ENCODE measurements at places on chromosomes 11 and 22.

GRCh38 chr22:33639588-33640254, 280.6 kb downstream of the LARGE1 start:
- no peak overlapping the region for H3K4me3 ChIP-seq
- no peak overlapping the region for H3K27ac ChIP-seq
- H3K4me1 ChIP-seq = no peaks in the 10 kb centered on the region
- H3K27me3 ChIP-seq = no peaks in the 10 kb centered on the region
- DNase-seq = no peak

DNA sequence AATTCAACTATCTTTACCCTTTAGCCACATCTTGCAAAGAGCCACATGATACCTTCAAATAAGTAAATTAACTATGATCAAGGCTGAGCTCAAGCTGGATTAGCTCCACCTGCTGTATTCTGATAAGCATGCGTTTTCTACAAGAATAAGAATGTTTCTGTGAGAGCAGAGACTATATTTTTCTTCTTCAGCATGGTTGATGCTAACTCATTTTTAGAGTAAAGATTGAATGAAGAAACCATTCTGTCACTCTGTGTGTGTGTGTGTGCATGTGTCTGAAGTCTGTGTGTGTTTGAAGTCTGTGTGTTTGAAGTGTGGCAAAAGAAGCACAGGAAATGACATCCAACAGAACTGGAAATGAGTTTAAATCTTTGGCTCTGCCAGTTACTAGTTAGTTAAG, 12.0 kb upstream of the LAYN start:
- peaks cover 36% of the 10 kb centered on the region for H3K4me1 ChIP-seq
- no peak overlapping the region for H3K27ac ChIP-seq
- no peak for DNase-seq

- no peaks in the 10 kb centered on the region for H3K27me3 ChIP-seq
- no peak overlapping the region for H3K27ac ChIP-seq
- H3K4me1 ChIP-seq = no peaks in the 10 kb centered on the region
Observed at GRCh38 chr11:32597921-32598320, 14.3 kb downstream of the EIF3M start.

DNA sequence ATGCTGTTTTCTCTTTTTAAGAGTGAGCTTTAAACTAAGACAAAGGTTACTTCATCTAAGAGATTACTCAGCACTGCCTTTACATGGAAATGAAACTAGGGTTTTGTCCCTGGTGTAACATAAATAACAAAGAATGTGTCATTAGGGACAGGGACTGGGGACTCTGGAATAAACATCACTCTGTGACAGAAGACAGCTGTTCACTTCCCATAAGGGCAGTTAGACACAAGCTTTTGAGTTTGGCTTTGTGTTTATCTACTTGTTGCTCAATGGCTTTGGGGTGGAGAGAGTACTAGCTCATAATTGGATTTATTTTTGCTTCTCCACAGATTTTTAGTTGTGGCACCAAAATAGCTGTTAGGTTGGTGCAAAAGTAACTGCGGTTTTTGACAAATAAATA, 154.5 kb downstream of the OR4C45 start:
- H3K36me3 ChIP-seq = no peaks in the 10 kb centered on the region
- H3K27ac ChIP-seq = no peak overlapping the region
- no peak overlapping the region for H3K4me3 ChIP-seq
- DNase-seq = peak; percentile 27

DNA sequence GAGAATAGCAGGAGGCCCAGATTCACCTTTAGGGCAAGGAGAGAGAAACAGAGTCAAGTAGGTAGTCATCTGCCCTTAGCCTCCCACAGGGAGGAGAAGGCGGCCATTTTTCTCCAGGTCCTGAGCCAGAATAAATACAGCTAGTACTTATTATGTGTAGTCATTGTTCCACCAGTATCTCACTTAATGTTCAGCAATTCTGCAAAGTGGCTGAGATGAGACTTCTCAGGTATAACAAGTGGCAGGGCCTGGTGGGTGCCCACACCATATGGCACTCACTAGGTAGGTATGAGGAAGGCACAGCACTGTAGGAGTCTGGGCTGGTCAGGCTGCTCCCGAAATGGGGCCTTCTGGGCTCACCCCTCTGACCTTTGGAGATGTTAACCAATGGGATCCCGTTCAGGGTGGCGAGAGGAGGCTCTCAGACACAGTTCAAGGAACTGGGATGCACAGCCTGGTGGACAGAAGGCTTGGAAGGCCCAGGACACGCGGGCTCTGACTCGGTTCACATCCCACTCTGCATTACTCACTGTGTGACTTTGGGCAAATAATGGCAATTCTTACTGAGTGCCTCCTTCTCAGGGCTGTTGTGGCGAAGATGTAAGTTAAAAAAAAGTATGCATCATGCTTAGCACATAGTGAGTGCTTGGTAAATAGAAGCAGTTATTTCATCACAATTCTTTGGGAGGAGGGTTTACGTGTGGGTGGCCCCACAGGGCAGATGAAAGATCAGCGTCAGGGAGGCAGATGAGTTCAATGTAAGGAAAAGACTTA, 25.1 kb downstream of the RTN4RL2 start:
- no peaks in the 10 kb centered on the region for H3K36me3 ChIP-seq
- H3K27ac ChIP-seq = no peak overlapping the region
- no peak for DNase-seq

DNA sequence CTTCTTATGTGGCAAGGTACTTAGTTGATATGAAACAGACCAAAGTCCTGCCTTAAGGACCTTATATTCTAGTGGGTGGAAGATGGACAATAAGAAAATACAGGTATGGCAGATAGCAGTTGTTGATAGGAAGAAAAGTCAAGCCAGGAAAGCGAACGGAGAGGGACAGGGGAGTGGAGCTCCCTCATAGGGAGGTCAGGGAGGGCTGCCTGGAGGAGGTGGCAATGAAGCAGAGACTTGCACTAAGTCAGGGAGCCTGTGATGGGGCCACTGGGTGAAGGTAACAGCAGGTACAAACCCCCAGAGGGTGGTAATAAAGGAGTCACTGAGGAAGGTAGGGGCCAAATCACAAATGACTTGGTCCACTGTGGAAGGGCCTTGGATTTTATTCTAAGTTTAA, 65.3 kb downstream of the ABTB2 start:
- H3K36me3 ChIP-seq = no peaks in the 10 kb centered on the region
- DNase-seq = no peak
- no peak overlapping the region for H3K27ac ChIP-seq
- H3K27me3 ChIP-seq = no peaks in the 10 kb centered on the region
- H3K4me3 ChIP-seq = no peak overlapping the region

GRCh38 chr11:79100093-79100910, 340.5 kb downstream of the TENM4 start:
- H3K4me3 ChIP-seq = no peak overlapping the region
- no peaks in the 10 kb centered on the region for H3K27me3 ChIP-seq
- H3K4me1 ChIP-seq = no peaks in the 10 kb centered on the region

- no peaks in the 10 kb centered on the region for H3K27me3 ChIP-seq
- H3K27ac ChIP-seq = no peak overlapping the region
- no peak for DNase-seq
- no peak overlapping the region for H3K4me3 ChIP-seq
- H3K36me3 ChIP-seq = no peaks in the 10 kb centered on the region
Observed at GRCh38 chr11:93922830-93923229, 72.4 kb upstream of the VSTM5 start.

DNA sequence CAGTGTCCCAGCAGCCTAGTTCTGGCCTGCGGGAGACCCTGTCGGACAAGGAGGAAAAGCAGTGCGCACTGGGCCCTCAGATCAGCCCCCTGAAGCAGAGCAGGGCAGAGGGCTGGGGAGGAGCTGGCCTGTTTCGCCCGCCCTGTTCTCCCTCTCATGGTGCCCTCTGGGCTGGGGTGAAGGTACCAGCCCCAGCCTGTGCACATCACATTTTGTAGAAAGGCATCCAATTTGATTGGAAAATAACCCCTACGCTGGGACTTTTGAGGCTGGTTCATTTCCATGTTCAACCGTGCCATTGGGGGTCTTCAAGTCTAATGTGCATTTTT, 832 bp upstream of the NAP1L4 start:
- peaks cover 3% of the 10 kb centered on the region for H3K4me1 ChIP-seq
- H3K27ac ChIP-seq = no peak overlapping the region
- H3K4me3 ChIP-seq = peak overlapping the region; percentile 93

- H3K27me3 ChIP-seq = no peaks in the 10 kb centered on the region
- H3K4me1 ChIP-seq = peaks cover 7% of the 10 kb centered on the region
- no peak overlapping the region for H3K4me3 ChIP-seq
Observed at GRCh38 chr11:44955015-44955738, 4.5 kb upstream of the TP53I11 start.

DNA sequence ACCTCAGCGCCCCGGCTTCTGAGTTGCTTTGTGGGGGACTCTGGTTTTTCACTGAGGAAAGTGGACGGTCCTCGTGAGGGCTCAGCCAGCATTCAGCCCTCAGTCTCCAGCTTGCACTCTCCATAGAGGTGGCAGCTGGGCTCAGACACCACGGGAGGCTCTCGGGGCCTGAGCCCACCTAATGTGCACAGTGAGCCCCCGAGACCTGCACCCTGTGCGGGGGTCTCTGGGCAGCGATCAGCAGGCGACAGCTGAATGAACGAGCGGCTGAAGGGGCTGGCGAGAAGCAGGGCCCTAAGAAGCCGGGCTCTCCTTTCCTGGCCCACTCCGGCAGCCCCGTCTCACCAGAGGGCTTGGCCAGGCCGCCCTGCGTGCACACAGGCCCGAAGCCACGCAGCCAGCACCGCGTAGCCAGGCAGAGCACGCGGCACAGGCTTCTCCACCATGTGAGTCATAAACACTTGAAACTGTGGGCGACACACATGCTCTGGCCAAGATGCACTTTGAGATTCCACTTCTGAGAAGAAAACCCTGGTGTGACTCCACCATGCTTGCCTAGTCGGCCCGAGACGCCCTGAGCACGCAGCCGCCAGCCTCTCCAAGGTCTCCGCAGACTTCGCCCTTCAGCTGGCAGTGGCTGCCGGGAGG, 28.0 kb downstream of the TOLLIP start:
- H3K4me3 ChIP-seq = no peak overlapping the region
- H3K27me3 ChIP-seq = no peaks in the 10 kb centered on the region
- H3K27ac ChIP-seq = no peak overlapping the region
- H3K36me3 ChIP-seq = no peaks in the 10 kb centered on the region
- H3K4me1 ChIP-seq = no peaks in the 10 kb centered on the region
- DNase-seq = no peak

GRCh38 chr11:46693597-46694012, 6.8 kb downstream of the ARHGAP1 start:
- H3K27me3 ChIP-seq = no peaks in the 10 kb centered on the region
- H3K4me3 ChIP-seq = no peak overlapping the region
- DNase-seq = no peak
- H3K36me3 ChIP-seq = no peaks in the 10 kb centered on the region
